ENCODE measurements at places on chromosomes 5 and 9.

DNA sequence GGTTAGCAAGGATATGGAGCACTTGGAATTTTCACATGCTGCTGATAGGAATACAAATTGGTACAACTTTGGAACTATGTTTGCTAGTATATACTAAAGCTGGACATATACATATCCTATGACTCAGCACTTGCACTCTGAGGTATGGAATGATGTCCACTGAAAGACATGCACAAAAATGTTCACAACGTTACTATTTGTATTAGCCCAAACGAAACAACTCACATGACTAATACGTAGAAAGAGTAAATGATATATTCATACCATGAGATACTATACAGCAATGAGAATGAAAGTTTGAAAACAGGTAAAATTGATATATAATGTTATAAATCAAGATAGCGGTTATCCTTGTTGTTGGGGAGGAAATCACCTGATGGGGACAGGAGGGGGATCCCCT lies 45.5 kb upstream of the CDC42SE2 start:
- DNase-seq: no peak

DNA sequence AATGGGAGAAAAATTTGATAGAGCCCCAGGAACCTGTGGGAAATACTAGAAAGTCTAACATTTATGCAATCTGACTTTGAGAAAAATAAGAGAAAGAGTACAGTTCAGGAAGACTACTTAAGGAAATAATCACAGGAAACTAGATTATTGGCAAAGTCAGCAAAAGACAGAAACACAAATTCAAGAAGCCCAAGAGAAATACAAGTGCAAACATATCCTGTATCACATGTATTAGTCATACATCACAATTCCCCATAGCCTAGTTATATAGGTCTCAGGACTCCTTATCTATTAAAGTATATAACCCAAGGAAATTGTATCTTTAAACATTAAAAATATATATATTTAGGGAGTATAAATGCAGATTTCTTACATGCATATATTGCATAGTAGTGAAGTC lies 100.8 kb downstream of the HOMER1 start:
- no peak for DNase-seq

GRCh38 chr9:96442491-96442890 lies 7.5 kb upstream of the HABP4 start:
- no peak for DNase-seq

DNA sequence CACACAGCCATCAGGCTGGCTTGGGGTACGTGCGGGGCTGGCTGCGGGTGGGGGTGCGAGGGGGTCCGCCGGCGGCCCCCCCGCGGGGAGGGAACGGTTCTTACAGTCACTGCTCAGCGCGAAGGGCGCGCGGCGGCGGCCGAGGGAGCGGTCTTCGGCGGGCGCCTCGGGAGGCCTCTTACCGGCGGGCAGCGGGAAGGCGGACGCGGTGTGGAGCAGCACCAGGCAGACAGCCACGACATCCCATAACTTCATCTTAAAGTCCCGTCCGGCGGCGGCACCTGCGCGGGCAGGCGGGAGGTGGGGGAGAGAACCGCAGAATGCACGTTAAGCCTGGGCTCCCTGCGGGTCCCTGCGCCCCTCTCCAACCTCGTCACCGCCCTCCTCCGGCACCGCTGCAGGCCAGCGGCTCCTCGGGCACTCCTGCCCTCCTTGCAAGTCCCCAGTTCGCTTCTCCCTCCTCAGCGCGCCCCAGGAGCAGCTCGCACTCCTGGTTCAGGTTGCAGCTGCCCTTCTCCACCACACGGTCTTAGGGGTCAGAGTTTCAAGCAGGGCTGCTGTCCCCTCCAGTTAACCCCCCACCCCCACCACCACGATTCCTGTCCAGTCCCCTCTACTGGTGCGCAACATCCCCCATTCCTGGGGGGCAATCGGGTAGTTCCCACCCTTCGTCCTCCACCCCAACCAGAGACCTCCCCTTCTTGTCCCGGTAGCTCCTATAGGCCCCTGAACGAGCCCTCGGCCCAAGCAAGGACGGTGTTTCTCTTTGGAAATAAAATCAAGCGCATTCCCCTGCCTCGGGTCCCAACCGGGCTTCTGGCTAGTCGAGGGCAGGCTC lies 5.1 kb downstream of the GDNF start:
- DNase-seq: no peak

DNA sequence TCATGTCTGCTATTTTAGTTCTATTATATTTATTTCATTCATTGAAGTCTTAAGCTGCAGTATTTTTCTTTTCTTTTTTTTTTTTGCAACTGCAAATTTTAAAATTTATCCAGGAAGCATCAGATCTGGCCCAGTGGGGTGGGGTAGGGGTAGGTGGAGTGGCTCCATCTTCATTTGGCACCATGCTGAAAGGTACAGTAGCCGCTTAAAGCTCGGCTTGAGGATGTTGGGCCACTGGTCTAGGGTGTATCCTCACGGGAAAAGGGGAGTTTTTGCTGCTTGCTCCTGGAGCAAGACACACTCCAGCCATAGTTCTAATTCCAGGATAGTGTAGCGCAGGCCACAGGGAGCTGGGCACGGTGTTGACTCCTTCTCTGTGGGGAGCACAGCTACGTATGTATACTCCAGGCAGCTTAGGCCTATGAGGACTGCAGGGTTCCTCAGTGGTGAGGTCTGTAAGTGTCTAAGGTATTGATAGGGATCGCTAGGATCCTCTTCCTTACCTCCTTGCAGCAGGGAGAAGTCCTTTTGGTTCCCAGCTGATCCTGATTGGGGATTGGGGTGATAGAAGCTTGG lies 22.7 kb downstream of the RCL1 start:
- no peak for DNase-seq

- no peak for DNase-seq
Measured at GRCh38 chr9:34249274-34249673, 70.4 kb downstream of the UBAP1 start.

DNA sequence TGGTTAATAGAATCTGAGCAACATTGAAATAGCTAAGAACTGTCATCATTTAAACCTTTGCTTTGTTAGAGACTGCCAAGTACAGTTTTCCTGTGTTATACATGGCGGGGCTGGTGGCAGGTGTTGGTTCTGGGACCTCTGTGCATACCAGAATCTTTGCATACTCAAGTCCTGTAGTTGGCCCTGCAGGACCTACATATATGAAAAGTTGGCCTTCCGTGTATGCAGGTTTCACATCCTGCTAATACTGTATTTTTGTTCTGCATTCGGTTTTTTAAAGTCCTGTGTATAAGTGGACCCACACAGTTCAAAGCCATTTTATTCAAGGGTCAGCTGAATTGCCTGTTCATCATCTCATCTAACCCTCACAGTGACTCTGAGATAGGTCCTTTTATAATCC lies 36.4 kb downstream of the LARP1 start:
- DNase-seq: no peak
